ENCODE measurements at places on chromosomes 3 and 15.

GRCh38 chr3:9552252-9552999 lies 1.2 kb downstream of the LHFPL4 start:
- no peak for DNase-seq

DNA sequence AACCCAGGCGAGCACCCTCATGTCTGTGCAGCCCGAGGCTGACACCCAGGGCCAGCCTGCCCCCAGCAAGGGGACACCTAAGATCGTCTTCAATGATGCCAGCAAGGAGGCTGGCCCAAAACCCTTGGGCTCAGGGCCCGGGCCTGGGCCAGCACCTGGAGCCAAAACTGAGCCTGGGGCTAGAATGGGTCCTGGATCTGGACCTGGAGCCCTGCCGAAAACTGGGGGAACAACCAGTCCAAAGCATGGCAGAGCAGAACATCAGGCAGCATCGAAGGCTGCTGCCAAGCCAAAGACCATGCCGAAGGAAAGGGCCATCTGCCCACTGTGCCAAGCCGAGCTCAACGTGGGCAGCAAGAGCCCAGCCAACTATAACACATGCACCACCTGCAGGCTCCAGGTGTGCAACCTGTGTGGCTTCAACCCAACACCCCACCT lies 31.4 kb upstream of the APEH start:
- no peak for DNase-seq

- no peak for DNase-seq
Measured at GRCh38 chr3:43073836-43074220, 32.1 kb downstream of the POMGNT2 start.

DNA sequence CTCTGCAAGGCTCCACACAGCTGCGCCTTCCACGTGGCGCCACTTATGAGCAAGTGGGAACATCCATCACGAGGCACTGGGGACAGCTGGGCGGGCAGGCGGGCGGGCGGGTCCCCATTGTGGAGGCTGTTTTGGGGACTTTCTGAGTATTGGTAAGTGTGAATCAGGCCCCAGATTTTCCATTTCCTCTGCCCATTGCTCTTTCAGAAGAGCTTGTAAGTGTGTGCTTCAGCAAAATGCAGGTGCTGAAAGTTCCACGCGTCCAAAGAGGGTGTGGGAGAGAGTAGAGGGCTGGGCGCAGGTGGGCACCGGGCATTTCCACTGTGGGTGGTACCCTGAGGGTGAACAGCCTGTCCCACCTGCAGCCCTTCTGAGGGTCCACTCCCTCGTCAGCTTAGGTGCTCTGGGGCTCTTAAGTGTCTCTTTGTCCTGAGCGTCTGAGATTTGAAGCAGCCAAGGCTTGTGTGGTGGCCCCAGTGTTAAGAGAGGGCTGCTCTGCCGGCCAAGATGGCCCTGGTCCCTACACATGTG lies 177.1 kb downstream of the RPLP1 start:
- DNase-seq, result no peak

GRCh38 chr3:73385568-73385967 lies 239.2 kb downstream of the PDZRN3 start:
- no peak for DNase-seq

DNA sequence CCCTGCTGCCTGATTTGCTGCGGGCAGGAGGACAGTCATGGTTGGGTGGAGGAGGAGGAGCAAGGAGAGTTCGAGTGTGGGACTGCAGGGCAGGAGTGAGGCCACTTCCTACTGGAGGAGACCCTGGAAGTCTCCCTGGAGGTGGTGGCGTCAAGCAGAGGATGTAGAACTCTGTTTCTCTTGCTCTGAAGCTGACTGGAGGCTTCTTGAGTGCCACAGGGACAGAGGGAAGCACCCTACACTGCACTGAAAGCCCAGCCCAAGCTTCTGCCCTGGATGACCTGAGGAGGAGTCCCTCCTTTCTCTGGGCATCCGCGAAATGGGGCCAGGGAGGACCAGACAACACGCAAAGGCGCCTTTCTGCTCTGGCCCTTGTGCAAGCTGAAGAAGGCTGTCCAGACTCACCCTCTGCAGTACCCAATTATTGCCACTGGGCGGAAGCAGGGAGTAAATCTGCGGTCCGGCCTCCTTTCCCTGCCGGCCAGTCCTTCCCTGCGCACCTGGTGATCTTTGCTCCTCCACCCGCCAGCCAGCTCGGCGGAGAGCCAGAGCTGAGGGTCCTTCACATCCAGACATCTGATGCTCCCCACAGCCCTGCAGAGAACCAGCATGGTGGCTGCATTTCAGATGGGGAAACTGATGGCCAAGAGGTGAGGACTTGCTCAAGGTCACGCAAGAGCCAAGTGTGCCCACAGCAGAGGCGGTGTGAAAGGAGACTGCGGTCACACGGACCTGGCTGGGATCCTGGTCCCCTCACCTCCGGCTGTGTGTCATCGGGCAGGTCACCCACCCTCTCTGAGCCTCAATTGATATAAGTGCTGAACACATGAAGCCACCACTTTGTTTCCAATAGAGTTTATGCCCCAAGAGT lies 207.1 kb downstream of the TBC1D2B start:
- DNase-seq, result peak; percentile 5

- no peak for DNase-seq
Measured at GRCh38 chr3:166734734-166735133, 645.4 kb downstream of the ZBBX start.

GRCh38 chr3:189507856-189508255 lies 123.3 kb upstream of the TP63 start:
- no peak for DNase-seq

DNA sequence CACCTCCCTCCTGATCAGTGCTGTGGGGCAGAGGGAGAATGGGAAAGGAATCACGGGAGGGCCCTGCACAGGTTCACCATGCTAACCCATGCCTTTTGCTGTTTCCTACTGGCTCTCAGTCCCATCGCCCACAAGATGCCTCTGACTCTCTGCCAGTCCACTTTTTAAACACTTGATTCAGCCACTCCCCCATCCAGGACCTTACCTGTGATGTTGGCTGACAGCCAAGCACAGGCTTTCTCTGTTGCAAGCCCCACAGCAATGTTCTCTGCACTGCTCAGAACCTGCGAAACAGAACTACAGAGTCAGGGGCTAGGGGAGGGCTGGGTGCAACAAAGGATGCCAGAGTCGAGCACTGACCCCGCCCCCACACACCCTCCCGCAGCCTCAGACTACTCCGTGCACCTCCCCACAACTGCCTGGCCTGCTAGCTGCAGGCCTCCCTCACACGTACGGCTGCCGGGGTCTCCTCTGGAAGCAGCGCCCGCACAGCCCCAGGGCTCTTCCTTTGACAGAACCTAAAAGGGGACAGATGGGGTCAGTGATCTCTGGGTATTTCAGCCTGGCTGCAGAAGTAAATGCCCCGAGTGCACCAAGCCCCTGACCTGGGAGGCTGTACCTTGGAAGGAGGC lies 9.1 kb downstream of the CDAN1 start:
- DNase-seq, result no peak

DNA sequence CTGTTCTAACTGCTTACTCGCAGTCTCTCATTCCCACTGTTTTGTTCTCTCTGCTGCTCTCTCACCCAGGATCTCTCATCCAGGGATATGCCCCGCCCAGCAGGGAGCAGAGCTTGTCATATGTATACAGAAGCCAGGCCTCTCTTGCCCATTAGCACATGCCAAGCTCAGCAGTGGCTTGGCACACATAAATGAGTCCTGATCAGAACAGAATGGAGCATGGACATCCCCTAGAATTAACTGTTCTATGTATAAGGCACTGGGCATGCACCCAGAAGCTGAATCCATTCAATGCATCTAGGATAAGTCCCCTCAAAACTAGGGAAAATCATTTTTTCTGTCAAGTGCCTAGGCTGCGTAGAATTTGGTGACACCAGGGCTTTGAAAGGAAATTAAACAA lies 61.6 kb downstream of the IGSF11 start:
- DNase-seq, result no peak

DNA sequence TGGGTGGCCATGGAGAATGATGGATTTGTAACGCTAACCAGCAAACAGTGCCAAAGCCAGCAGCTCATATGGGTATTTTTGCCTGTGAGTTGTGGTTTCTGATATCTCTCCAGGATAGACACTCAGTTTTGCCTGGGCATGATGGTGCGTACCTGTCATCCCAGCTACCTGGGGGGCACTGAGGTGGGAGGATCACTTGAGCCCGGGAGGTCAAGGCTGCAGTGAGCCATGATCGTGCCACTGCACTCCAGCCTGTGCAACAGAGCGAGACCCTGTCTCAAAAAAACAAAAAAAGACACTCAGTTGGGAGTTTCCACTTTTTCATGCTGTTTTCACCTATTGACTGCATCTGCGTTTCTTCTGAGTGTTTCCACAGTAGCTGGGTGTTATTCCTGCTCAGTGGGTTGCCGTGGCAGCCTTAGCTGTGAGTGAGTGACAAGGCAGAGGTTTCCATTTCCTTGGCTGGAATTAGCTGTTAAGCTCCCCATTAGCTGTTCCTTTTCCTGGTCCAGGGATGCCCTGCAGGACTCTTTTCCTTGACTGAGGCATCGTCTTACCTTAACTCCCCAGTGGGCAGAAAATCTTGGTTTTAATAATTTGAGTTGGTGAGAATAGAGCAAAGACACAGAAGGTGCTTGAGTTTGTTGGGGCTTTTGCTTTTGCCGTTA lies 14.2 kb upstream of the RPP14 start:
- DNase-seq, result no peak

DNA sequence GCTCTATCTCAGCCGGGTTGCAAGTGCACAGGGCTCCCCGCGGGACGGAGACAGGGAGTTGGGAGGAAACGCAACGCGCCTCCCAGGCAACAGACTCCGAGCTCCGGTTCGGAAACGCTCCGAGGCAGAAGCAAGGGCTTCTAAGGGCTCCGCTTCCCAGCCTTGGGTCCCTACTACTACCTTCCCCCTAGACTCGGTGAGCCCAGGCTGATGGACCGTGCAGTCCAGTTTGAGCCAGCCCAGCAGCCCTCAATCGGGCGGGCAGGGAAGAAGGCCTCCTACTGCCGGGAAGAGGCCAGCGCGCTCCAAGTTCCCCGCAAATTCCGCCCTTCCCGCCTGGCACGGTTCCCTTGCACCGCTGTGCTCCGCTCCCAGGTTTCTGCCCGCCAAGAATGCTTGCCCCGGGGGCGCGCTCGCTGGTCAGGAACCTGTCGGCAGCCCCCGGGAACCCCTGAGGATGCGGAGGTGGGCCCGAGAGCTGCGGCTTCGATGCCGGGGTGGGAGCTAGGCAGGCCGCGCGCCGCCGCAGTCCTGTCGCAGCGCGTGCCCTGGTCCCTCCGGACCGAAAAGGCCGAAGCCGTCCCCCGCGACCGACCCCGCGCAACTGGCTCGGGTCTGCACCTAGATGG lies 728 bp downstream of the TRANK1 start:
- DNase-seq, result peak; percentile 24

DNA sequence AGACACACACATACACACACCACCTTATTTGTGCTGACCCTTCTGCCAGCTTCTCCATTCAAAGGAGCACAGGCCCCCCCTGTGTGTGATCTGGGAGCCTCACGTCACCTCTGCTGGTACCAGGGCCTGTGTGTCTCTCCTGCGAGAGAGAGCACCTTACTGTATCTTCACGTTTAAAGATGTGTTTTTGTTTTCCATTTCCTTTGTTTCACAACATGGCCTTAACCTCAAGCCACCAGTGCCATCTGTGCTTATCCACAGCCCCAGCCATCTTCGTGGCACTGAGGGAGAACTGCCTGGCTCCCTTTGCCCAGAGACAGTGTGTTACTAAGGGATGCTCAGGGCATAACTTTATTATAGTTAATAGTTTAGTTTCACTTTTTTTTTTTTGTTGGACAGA lies 52.3 kb downstream of the ABHD2 start:
- no peak for DNase-seq

GRCh38 chr3:88114878-88115549 lies 34.7 kb upstream of the C3orf38 start:
- DNase-seq, result no peak

DNA sequence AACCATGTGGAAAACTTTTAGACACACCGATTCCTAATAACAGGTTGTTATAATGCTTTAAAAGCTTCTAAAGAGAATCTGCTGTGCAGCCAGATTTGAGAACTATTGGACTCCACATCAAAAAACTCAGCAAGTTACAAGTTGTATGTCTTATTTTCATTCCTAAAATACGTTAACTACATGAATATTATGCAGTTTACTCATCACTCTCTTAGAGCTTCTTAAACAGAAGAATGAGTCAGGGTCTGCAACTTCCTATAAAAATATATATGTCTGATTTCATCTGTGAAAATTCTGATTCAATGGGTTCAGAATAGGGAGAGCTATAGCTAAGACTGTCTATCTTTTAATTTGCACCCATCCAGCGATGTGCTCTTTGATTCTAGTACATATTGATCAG lies 244.2 kb upstream of the EPHA3 start:
- DNase-seq, result no peak

DNA sequence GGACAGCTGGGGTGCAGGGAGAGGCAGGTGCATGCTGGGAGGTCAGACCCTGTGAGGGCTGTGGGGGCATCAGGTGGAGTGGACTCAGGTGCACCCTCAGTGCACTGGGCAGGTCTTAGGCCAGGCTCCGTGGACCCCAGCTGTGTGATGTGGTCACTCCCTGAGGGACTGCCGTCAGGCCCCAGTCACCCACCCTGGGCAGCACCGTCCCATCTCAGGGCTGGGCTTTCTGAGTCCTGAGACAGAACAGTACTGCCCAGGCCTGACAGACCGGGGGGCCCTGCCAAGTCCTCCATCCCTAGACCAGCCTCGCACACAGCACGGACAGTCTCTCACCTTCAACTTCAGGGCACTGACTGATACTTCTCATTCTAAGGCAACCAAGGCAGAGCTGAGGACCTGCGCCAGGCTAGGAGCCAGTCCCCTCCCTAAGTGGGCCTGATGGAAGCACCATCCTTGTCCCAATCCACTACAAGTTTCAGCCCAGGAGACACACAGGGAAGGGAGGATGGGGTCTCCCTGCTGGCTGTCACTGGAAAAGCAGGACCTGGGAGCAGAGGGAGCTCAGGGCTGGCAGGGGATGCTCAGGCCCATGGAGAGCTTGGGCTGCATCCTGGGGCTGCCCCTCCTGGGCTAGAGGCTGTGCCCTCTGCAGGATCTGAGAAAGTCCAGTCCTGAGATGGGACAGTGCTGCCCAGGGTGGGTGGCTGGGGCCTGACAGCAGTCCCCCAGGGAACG lies 86.3 kb downstream of the LMLN start:
- no peak for DNase-seq

DNA sequence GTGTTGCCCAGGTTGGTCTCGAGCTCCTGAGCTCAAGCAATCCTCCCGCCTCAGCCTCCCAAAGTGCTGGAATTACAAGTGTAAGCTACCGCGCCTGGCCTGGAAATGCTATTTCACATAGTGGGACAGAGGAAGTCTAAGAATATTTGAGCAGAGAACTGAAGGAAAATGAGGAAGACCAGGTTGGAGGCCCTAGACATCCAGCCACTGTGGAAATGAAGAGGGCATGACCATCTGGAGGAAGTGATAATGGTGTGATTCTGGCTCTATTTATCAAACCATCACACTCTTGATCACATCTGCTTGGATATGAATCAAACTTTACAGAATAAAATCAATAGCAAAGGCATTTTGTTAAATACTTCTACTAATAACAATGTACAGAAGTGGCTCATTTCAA lies 65.9 kb upstream of the ARHGEF3 start:
- DNase-seq, result no peak

GRCh38 chr15:56943403-56943802 lies 25.0 kb downstream of the TCF12 start:
- DNase-seq, result no peak

All from stimulated activated naive CD4-positive, alpha-beta T cell treated with Interleukin-2 at 50 U/mL for 16 hours (primary cell).